NCI-H2171 (cell line): ENCODE measurements at places on chromosomes 16 and 17.

DNA sequence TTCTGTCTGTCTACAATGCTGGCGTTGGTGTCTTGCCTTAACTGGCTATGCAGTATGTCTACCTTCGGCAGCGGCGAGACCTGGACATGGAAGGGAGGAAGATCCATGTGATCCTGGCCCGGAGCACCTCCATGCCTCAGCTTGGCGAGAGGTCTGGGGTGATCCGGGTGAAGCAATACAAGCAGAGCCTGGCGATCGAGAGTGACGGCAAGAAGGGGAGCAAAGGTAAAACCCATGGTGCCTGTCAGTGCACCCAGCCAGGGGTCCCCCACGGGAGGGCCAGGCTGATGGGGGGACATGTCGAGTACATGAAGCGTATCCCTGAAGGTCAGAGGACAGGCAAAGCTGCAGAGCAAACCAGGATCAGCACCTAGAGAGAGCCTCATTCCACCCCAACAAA lies 22.8 kb downstream of the PCTP start:
- DNase-seq: no peak

GRCh38 chr17:83149761-83150251 lies 70.4 kb downstream of the METRNL start:
- no peak for DNase-seq

DNA sequence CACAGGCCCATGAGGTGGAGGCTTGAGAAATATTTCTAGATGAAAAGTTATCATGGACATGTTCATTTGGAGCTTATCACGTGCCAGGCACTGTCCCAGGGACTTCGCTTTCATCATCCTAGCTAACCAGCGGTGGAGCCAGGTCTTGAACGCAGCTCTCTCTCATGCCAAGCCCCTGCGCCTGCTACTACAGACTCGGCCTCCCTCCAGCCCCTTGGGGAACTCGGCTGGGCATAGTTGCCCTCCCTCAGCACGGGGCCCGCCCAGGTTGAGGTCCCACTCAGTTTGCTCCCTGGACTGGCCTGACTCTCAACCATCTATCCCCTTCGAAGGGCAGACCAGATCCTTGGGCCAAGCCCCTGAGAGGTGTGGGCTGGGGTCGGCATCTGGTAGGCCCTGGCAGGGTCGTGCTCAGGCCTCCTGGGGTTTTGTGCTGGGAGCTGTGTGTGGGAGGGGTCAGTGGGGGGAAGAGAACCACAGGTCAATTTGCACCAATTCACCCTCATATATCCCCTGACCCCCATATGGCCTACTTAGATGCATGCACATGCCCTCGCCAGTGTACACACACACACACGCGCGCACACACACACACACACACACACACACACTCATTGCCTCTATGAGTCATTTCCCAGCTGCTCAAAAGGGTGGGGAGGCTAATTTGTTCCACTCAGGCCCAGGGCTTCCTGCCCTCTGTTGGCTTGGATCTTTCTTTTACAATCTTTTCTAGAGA lies 12.1 kb upstream of the SCN4A start:
- no peak for DNase-seq

DNA sequence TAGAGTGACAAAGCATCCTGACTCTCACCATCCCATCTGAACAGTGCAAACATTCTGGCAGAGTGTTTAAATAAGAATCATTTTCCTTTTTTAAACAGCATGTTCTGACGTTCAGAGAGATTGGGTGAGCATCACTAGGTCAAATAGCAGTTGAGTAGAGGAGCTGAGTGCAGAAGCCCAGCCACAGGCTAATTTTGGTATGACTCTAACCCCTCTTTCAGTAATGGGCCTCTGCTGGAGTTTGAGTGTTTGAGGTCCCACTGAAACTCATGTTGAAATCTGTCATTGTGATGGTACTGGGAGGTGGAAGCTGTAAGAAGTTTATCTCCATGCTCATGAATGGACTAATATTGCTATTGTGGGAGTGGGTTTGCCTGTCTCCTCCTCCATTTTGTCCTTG lies 194.4 kb downstream of the SALL1 start:
- no peak for DNase-seq
